ENCODE measurements at places on chromosomes 5 and 9. TPM values are rescaled to one million over a fixed set of nuclear protein-coding genes. Genes with fewer than 3 reads are reported as not detected.

TRIM41 gene
- 14.0 TPM for total RNA-seq

SLC46A2 gene
- not detected for total RNA-seq

SLC24A2 gene
- not detected for total RNA-seq

MYMK gene
- not detected for total RNA-seq

FAM169A gene
- total RNA-seq = 22.3 TPM

FOXI1 gene
- not detected for total RNA-seq

IL13 gene
- not detected for total RNA-seq

PCDHB2 gene
- 0.62 TPM for total RNA-seq

SRA1 gene
- 40.8 TPM for total RNA-seq

TMEM215 gene
- total RNA-seq = not detected

PCDHB12 gene
- not detected for total RNA-seq

CAVIN4 gene
- total RNA-seq = 0.08 TPM

LHFPL2 gene
- 14.4 TPM for total RNA-seq

BTNL9 gene
- not detected for total RNA-seq

TPPP gene
- total RNA-seq = 0.94 TPM

KIF20A gene
- 13.8 TPM for total RNA-seq

SPINK6 gene
- total RNA-seq = 28.1 TPM
